Left lung (tissue), 14 donors: ENCODE measurements at places on chromosomes 12 and 14.

- DNase-seq, result no peak
Observed at GRCh38 chr14:61562321-61563161, 132.8 kb upstream of the HIF1A start.

GRCh38 chr12:71764587-71765321, 10.1 kb downstream of the RAB21 start:
- DNase-seq, result no peak

DNA sequence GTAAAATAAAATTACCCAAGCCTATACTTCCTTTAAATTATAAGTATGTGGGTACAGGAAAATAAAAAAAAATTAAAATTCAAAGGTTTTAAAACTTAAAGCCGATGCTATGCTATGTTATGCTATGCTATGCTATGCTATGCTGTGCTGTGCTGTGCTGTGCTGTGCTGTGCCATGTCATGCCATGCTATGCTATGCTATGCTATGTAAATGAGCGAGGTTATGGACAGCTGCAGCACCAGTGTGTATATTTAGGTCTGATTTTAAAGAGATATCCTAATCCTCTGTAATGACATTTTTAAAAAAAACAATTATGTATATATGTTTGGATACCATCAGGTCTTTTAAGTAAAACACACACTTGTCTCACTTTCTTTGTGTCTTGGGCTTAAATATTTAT, 1822.0 kb upstream of the SEL1L start:
- DNase-seq, result no peak

DNA sequence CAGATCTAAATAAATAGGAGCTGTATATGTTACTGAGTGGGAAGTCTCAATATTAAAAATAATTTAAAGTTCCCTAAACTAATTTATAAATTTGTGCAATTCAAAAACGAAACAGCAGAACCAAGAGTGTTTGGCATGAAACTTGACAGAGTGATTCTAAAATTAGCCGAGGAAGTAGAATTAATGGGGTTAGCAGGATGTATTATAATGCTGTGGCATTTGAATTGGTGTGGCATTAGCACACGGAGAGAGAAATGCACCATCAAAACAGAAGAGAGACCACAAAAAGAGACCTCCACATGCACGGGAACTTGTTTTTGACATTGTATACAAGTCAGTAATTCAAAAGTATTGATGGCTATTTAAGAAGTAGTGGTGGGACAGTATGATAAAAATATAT, 366.0 kb upstream of the RGS6 start:
- DNase-seq, result no peak

- DNase-seq, result no peak
Observed at GRCh38 chr12:68332728-68333630, 817 bp upstream of the MDM1 start.

GRCh38 chr14:65100922-65101541, 1.3 kb downstream of the MAX start:
- no peak for DNase-seq

GRCh38 chr14:68577802-68578541, 214.9 kb downstream of the ZFP36L1 start:
- DNase-seq, result peak; percentile 68

DNA sequence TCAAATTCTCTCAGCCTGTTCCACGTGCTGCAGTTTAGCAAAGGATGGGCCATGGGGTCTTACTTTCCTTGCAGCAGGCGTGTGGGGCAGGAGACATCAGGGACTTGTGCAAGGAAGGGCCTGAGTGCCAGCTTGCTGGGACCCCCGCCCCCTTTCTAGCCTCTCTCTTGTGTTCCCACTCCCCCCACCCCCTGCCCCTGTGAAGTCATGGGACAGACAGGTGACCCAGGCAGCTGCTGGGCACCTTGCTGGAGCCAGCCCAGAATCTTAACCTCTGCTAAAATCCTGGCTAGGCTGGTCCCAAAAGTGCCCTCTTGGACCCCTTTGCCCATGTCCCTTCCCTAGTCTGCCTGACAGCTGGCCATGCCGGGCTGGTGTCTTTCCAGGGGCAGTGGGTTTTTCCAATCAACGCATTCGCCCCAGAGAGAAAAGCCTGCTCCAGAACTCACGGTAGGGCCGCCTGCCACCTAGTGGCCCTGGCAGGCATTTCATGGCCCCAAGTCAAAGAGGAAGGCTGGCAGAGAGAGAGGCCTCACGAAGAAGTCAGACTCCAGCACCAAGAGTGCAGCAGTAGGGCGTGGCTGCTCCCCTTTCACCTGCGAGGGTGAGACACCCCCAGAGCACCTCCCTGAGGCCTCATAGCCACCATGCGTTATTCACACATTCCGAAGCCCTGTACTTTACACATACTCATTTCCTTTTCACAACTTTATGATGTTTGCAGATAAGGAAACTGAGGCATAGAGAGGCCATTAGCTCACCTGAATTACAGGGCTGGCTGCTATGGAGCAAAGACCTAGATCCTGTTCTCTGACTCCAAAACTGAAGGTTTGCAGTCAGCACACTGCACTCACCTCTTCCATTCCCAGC, 67.4 kb downstream of the LGMN start:
- peak; percentile 87 for DNase-seq

- no peak for DNase-seq
Observed at GRCh38 chr14:51626788-51627187, 24.9 kb upstream of the FRMD6 start.
